ENCODE measurements at places on chromosomes 5 and 9.

- peak; percentile 14 for DNase-seq
Measured at GRCh38 chr9:85451680-85452079, 290.1 kb downstream of the AGTPBP1 start.

DNA sequence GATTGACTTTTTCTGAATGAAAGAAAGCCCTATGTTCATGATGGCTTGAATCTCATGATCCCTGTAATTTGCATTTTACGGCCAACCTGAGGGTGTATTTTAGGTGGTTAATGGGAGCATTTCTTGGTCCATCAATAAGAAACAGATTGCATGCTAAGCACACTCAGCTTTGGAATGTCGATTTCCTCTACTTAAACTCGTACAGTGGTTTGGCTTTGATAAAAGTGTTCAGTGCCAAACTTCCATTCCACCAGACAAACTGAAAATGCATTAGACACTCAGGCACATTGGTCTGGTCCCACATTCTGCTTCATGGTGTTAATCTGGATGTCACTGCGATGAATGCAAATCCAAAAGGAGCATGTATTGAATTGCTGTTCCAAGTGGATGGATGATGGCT, 77.0 kb downstream of the VCAN start:
- no peak for DNase-seq

DNA sequence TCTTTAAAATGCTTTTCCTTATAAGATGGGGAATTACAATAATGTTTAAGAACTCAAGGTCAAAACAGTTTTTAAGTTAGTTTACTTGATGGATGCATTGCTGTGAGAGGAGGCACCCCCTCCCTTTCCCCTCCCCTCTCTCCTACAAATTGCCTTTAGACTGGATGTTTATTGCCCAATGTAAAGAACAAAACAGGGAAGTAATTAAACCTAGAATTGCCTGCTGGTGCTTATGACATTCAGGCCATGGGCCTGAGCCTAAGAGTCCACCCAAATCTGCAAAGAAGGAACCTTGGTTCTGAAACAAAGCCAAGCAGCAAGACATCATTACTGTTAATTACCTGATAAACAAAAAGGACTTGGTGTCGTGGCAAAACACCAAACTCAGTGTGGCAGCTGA, 630.3 kb downstream of the ISL1 start:
- peak; percentile 50 for DNase-seq

- peak; percentile 81 for DNase-seq
Measured at GRCh38 chr9:69223605-69224004, 49.5 kb downstream of the TJP2 start.

DNA sequence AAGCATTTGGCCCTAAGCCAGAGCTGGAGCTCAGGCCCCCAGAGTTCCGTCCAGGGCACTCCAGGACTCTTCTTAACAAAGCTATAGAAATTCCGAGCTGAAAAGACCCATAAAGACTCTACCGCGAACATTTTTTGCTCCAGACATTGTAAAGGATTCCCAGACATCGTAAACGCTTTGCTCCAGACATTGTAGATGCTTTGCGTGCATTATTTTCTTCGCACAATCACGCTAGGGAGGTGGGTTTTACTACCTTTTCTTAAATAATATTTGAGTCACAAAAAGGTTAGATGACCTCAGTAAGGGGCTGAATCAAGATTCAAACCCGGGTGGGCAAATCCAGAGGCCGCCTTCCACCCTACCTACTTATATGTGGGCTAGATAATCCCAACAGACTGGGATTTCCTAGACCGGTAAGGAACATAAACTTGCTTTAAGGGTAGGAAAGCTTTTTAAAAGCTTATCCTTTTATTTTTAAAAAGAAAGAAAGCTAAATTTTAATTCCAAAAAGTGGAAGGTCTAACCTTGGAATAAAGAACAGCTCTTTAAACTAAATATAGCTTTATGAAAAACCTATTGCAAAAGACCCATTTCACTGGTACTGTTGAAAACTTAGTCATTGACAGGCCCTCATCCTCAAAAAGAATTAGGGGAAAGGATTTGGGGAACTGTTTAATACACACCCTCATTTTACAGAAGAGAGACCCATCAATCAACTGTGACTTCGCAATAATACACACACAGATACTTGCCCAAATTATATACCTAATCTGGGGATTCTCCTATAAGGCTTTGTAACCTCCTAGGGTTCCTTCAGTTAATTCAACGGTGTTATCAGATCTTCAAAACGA, 822 bp upstream of the TNIP1 start:
- no peak for DNase-seq

GRCh38 chr5:36060420-36060887, 6.2 kb downstream of the UGT3A2 start:
- no peak for DNase-seq

GRCh38 chr5:119019501-119019900, 31.2 kb upstream of the DTWD2 start:
- no peak for DNase-seq
